Left hindlimb (tissue), 1 donor: ENCODE measurements at places on chromosomes 12 and 14.

DNA sequence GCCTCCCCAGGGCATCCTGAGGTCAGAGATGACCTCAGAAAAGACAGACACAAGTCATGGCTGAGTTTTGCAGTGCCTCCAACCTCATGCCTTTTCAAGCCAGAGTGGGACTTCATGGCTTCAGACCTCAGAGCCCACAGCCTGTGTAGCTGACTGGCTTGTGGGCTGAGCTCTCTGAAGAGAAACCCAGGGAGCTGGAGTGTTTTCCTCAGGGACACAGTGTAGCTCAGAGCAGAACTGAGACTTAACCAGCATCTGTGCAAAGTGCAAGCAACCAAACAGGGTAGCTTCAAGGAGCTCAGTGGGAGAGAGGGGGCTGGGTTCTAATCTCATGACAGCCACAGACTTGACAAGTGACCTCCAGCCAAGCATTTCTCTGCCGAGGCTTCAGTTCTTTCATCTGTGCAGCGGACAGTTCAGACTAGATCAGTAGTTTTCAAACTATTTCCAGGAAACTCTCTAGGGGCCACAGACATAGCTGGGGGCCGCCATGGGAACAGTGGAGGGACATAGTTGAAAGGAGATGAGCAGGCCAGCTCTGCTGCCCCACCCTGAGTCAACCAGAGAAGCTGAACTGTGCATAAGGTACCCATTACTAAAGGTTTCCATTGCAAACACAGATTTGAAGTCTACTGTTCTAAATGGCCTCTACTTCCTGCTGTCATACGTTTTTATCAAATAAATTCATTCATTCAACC lies 80.0 kb downstream of the LGMN start:
- DNase-seq: no peak

DNA sequence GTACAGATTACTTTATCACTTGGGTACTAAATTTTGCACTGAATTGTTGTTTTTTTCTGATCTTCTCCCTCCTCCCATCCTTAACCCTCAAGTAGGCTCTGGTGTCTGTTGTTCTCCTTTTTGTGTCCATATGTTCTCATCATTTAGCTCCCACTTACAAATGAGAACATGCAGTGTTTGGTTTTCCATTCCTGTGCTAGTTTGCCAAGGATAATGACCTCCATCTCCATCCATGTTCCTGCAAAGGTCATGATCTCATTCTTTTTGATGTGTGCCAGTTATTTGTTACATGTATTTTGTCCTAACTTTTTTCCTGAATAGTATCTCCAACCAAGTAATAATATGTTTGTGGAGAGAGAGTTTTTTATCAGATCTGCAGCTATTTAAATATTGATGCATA lies 44.2 kb downstream of the A2M start:
- DNase-seq: no peak

DNA sequence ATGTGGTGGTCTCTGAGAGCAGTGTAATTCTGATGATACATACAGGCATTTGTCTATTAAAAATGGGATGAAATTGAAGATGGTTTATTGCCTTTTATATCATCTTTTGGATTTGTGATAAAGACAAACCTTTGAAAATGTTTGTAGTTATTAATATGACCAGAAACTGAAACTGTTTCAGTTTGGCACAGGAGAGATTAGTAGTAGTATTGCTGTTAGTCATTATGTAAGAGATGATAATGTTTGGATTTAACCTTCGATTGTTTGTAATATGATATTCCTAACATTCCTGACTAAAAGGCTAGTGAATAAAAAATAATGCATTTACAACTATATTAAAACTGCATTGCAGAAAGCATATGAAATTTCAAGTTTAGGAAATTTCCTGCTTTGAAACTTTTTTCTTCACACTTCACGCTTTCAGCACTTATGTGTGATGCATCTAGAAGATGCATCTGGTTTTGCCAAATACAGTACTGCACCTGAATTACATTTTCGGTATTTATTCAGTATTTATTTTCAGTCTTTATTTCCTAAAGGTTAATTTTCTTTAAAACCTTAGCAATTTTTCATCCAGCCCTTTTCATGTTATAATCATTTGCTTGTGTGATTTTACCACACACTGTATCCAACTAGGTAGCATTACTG lies 25.5 kb downstream of the ADIPOR2 start:
- DNase-seq: no peak

- no peak for DNase-seq
Measured at GRCh38 chr14:21476523-21476924, 235 bp downstream of the RAB2B start.

DNA sequence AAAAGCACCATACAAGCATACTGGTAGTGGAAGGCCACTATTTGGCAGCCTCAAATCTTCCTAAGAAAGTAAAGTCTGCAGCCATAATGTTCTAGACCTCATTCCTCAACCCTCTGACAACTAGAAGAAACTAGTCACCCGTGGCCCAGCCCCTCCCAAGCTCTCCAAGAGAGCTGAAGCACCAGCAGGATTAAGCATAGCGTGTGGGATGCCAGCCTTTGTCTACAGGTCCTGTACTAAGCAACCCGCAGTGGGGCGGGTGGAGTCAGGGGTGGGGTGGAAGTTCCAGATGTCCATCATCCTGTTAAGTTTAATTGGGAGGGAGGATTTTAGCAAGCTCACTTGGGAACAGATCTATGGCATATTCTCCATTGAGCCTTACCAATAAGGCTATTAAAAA lies 14.2 kb downstream of the SLC11A2 start:
- no peak for DNase-seq

DNA sequence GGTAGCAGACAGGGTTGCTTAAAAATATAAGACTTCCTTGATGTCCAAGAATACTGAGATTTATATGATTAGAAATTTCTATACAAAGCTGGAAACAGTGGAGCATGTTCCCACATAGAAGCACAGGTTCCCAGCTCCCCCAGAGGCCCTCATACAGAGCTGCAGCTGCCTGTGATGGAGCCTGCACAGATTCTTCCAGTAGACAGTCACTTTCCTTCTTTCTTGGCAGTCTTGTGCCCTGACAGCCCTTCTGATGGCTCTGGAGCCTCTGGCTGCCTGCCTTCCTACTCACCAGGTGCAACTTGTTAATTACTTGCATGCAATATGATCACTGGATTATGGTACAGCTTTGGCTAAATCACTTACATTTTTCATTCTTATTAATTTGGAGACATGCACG lies 44.4 kb downstream of the BICD1 start:
- no peak for DNase-seq

DNA sequence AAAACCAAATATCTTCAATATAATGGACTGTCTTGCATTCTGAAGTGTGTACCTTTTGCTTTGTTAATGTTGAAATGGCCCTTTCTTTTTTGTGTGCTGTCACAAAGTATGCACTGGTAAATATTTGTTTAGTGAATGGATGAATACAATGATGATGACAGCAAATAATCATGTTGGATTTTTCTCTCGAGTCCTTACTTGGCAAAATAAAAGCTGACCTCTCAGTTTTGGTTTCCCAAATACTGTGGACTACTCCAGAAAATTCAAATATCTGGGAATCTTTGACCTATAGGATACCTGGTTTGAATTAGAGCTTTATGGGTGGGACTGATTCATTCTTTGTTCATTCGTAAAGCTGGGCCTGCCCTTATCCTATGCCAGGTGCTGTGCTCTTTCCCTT lies 5.5 kb downstream of the UBE3B start:
- DNase-seq: no peak

DNA sequence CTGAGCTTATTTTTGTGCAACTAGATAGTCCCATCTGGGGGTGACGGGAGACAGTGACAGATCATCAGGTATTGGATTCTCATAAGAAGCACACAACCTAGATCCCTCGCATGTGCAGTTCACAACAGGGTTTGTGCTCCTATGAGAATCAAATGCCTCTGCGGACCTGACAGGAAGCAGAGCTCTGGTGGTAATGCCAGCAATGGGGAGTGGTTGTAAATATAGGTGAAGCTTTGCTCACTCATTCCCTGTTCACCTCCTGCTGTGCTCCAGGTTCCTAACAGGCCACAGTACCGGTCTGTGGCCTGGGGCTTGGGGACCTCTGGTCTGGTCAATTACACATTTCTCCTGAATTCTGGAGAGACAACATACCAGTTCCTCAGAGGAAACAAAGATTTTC lies 39.0 kb downstream of the GABARAPL1 start:
- DNase-seq: no peak

GRCh38 chr12:47111392-47111778 lies 31.6 kb upstream of the AMIGO2 start:
- no peak for DNase-seq

GRCh38 chr12:12548713-12549112 lies 13.9 kb downstream of the DUSP16 start:
- no peak for DNase-seq

GRCh38 chr14:69353168-69353567 lies 44.9 kb downstream of the ERH start:
- no peak for DNase-seq

- DNase-seq: no peak
Measured at GRCh38 chr14:46894476-46894875, 242.9 kb upstream of the RPL10L start.

- DNase-seq: no peak
Measured at GRCh38 chr12:5456906-5457305, 25.0 kb downstream of the NTF3 start.

DNA sequence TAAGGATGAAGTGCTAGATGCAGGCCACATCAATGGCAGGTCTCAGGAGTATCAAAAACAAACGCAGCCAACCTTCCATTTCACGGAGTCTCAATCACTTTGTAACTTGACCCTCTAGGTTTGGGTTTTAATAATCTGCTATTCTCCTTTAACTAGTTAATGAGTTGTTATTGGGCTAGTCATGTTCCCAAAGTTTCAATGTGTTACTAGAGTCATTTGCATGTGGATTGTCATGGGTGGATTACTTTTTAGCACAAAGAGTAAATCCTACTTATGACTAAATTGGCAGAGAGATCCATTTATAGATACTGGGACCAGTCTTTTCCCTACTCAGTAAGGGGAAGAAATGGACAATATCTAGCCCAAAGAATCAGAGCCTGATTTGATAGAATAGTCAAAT lies 151.0 kb downstream of the BCAT1 start:
- no peak for DNase-seq

DNA sequence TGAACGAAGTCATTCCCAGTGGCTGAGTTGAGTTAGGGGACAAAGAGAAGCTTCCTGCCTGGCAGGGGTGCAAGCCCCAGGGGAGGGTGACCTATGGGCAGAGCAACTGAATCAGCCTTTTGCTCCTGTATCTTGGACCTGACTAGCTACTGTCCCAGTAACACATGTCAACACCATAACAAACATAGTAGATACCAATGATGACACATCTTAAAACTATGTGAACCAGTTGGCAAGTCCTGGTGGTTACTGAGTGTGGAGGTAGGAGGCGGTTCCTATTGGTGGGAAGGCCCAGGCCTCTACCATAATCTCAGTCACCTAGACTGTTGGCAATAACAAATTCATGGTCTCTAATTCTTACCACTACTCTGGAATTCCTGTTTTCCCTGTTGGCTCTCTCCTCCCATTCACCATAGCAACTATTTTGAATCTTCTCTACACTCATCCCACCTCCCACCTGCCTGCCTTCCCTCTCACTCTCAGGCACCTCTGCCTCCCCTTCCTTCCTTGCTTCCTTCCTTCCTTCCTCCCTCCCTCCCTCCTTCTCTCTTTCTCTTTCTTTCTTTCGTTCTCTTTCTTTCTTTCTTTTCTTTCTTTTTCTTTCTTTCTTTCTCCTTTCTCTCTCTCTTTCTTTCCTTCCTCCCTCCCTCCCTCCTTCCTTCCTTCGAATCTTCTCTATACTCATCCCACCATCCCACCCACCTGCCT lies 8.1 kb upstream of the P2RX7 start:
- DNase-seq: no peak

DNA sequence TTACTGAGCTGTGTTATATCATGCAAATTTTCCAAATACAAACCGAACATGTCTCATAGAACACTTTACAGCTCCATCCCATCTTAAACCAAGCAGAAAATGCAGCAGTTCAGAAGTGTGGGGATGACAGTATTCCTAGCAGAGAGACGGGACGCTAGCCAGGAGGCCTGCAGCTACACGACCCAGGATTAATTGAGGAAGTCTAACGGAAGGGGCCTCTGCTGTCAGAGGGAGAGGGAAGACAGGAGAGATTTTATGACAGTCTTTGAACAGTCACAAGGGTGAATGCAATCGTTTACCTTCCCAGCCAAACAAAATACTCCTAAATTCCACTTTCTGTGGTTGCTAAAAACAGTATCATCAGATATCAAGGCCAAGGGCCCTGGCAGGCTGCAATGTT lies 261.9 kb downstream of the TMEM132D start:
- DNase-seq: peak; percentile 34
